ENCODE measurements at places on chromosomes 5 and 9.

DNA sequence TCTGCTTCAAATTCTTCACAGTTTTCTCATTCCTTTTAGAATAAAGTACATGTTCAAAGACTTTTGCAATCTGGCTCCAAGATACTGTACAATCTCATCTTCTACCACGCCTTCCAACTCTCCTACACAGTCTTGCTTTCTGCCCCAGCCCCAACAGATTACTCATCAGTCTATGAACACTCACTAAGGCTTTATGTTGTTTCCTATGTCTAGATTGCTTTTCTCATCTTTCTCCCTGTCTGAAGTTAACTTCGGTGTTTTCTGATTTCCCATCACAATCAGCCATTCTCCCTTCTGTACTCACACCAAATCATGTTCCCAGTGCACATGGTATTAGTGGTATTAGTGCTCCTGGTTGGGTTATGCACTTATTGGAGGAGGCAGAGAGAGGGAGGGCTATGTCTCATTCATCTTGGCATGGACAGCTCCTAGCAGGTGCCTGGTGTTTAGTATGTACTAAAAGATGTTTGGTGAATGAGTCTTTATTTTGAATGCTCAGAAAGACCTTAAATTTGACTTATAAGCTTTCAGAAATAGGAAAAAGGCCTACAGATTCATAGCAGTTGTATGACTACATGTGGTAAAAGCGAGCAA lies 44.0 kb upstream of the ZNF608 start:
- DNase-seq: peak; percentile 23

DNA sequence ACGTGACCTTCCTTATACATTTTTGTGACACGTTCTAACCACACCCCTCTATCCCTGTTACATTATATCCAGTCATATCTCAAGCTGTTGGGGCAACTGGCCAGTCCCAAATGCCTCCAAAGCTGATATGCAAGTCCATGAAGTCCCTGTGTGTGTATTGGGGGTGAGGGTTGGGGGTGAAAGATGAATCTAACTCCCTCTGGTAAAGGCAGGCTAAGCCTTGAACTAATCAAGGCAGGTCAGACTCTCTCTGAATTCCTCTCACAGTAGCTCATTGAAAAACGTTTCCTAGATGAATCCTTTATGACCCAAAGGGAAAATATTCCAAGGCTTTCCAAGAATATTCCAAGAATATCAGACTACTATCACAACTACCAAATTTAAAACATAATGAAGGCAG lies 174.4 kb downstream of the MUSK start:
- DNase-seq: no peak

DNA sequence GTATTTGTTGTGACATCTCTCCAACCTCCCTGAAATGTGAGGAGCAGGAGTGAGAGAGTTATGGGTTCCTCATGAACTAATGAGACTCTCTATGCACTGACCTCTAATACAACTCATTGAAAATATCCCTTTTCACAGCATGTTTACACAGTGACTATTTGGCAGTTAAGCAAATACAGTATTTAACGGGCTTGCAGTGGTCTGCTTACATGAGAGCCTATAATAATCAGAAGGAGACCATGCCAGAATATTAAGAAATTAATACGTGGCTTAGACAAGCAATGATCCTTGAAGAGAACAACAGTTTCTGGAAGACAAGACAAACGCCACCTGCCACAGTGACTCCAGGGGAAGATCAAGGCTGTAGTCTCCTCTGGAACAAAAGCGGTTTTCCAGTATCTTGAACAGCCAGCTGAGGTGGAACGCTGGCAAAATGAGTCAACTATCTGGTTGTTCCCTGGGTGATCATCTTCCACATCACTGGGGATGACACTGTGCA lies 424.5 kb downstream of the DMAC1 start:
- DNase-seq: no peak

GRCh38 chr5:138903130-138903775 lies 28.1 kb upstream of the LRRTM2 start:
- no peak for DNase-seq

GRCh38 chr5:170442921-170443320 lies 53.8 kb upstream of the KCNMB1 start:
- no peak for DNase-seq

GRCh38 chr9:132797861-132798659 lies 80.0 kb downstream of the AK8 start:
- no peak for DNase-seq

DNA sequence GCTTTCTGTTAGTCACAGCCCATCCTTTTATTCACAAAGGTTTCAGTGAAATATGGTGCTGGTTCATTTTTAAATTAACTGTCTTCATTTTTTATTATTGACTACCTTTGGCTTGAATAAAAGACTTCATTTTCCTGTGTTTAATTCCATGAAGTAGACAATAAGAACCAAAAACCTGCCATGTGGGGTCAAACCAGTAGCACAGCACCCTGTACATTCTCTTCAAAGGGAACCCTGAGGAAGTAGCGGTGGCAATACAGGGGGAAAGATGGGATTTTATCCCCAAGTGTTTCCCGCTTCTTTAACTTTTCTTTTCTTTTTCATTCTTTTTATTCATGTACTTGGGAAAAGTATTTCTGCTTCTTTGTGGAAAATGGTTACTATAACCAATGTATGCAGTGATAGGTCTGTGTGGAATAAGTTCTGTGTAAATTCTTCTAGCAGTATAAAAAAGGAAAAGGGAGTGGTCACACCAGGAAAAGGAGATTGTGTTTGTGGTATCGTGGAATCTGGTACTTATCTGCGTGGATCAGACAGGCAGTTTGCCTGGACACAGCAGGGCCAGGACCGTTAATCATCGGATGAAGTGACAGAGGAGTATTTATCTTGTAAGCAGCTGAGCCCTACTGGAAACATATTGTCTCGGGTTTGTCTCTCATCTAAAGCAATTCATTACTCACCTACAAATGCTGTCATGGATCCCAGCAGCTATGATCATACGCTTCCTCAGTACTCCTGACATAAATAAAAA lies 94.2 kb downstream of the PPIC start:
- DNase-seq: no peak

DNA sequence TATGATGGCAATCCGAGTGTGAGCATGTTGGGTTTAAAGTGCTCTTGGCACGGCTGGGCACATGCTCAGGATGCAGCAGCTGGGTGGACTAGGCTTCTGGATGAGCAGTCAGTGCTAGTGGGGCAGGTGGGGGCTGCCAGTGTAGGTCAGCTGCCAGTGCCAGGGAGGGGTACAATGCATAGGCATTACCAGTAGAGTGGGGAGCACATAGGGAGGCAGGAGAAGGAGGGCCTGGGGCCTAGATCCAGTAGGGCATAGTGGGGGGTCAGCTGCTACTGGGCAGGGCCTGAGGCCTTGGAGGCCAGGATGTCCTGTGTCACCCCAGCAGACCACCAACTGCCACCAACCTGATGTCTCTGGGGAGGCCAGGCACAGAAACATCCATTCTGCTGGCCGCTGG lies 24.2 kb downstream of the ACSL6 start:
- DNase-seq: no peak

DNA sequence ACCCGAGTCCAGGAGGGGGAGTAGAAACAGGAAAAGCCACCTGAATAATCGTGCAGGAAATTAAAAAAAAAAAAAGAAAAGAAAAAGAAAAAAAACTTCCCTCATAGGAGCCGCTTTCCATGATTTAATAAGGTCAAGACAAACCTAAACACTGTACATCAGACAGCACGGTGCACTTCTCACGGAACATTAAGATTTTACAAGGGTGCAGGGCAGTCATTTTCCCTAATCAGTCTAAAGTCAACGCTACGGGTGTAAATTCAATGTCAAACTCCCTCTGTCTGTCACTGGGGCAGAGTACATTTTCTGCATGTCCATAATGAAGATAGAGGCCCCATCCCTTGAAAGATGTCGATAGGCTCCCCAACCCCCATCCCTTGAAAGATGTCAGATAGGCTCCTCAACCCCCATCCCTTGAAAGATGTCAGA lies 139.7 kb downstream of the TSSK1B start:
- no peak for DNase-seq

DNA sequence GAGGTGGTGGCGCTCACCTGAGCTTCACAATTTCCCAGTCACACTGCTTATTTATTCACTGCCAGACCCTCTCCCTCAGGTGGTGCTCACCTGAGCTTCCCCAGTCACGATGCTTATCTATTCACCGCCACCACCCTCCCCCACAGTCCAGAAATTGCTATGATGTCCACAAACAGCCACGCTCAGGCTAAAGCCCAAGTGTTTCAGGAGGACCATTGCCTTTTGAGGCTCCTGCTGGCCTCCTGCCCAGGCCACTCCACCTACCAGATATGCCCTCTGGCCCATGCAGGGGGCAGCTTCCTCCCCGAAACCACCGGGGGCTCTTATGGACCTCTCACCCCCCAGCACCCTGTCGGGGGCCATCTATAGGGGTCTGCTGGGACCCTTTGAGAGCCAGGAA lies 4.6 kb downstream of the PDLIM7 start:
- no peak for DNase-seq

DNA sequence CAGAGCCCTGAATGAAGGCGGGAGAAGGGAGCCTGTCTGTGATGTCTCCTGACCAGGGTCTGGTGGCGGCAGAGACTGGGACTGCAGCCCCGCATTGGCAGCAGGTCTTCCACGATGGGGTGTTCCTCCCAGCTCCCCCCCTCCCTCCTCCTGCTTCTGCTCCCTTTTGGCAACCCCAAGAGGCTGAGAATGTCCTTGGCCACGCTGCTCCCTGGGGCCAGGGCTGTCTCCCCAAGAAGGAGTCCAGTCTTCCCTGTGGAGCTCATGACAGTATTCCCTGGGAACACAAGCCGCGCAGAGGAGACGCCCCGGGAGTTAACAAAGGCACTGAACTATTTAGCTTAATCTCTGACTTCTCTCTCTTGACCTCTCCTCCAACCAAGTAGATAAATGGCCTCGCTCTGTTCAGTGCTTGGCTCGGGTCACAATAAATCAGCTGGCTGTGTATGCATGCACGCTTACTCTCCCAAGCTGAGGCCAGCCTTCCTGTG lies 84.0 kb upstream of the NEURL1B start:
- DNase-seq: no peak

- DNase-seq: no peak
Observed at GRCh38 chr9:112382501-112383364, 2.8 kb downstream of the HSDL2 start.

DNA sequence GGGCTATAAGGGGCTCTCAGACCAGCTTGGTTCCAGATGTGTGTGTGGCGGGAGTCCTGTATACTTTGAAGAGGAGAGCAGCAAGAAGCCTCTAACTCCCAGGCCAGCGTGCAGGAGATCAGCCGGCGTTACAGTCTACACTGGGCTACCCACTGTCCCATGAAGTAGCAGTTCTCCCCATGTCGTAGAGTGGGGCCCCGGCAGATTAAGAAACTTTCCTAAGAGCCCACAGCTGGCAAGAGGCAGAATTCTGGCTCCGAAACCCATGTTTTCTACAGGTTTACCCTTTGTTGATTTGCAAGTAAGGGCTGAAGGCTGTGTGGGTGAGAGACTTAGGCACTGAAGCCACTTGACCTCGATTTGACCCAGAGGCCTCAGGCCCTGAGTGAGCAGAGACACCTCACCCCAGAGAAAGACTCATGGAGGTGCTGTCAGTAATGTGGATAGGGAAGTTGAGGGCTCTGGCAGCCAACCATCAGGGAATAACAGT lies 881 bp upstream of the B4GALT1 start:
- no peak for DNase-seq

- DNase-seq: no peak
Observed at GRCh38 chr5:136052692-136053335, 24.0 kb downstream of the TGFBI start.

- no peak for DNase-seq
Observed at GRCh38 chr5:62886603-62887315, 308.1 kb downstream of the LRRC70 start.

- no peak for DNase-seq
Observed at GRCh38 chr5:133193794-133194193, 142.0 kb downstream of the HSPA4 start.

- DNase-seq: no peak
Observed at GRCh38 chr9:16628413-16628812, 242.1 kb downstream of the BNC2 start.

DNA sequence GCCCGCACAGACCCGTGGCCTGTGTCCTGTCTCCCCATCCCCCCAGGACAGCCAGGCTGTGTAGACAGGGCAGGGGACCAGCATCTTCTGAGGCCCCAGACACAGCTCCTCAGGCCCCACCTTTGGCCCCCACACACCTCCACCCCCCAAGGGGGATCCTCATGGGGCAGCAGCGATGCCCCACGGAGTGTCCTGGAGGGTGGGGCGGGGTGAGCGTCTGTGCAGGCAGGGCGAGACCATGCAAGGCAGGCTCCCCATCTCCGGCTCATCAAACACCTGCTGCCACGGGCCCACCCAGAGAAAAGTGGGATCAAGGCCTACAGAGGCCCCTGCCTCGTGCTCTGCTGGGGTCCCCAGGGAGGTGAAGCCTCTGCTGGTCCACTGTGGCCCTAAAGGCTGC lies 118.7 kb upstream of the FOXD4L5 start:
- DNase-seq: no peak

- DNase-seq: no peak
Observed at GRCh38 chr5:147748590-147748989, 33.9 kb downstream of the JAKMIP2 start.

DNA sequence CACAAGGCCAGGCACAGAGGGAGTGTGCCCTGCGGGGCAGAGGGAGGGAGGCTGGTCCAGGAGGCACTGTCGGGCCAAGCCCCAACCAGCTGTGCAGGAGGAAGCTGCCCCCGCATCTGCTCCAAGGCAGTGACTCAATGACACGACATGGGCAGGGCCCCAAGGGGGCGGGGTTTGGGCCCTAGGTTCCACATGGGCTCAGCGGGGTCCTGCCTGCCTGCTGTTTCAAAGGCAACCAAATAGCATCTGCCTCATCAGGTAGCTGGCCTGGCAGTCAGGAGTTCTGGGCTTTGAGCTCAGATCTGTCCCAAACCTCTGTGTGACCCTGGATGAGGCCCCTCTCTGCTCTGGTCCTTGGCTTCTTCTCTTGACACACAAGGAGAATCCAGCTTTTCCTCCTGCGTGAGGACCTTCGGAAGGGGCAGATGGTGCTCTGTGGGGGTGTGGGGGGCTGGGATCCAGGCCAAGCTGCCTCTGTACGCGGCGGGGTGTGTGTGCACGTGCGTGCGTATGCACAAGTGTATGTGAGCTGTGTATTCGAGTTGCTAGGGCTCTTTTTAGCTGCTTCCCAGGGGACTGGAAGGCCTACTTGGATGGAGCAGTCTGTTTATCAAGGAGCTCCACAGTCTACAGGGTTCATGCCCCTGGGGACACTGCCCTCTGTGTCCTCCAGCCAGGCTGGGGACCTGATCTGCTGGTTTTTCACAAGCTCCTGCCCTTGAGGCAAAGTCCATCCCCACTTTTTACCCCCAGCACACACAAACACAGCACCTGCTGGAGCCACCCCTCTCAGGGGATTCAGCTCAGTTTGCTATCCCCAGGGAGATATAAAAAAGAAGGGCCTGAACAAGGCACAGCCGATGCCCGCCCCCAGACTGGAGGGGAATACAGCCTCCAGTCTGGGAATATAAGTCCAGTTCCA lies 138.9 kb downstream of the RGS3 start:
- DNase-seq: no peak

- no peak for DNase-seq
Observed at GRCh38 chr9:37004424-37004935, 29.6 kb downstream of the PAX5 start.

DNA sequence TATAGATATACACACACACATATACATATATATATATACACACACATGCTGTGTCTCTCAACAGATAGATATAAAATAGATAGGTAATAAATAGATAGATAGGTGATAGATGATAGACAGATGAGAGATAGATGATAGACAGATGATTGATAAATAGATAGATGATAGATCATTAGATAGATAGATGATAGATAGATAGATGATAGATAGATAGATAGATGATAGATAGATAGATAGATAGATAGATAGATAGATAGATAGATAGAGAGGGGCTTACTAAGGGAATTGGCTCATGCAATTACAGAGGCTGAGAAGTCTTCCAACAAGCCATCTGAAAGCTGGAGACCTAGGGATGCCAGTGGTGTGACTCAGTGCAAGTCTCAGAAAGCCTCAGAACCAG lies 394.5 kb downstream of the ICE1 start:
- DNase-seq: no peak
